ENCODE measurements at places on chromosomes 7 and 10.

GRCh38 chr10:80436446-80437098 lies 17.5 kb upstream of the TSPAN14 start:
- DNase-seq = no peak

- no peak for DNase-seq
These were observed 64.4 kb upstream of the HECTD2 start for GRCh38 chr10:91345716-91346115.

DNA sequence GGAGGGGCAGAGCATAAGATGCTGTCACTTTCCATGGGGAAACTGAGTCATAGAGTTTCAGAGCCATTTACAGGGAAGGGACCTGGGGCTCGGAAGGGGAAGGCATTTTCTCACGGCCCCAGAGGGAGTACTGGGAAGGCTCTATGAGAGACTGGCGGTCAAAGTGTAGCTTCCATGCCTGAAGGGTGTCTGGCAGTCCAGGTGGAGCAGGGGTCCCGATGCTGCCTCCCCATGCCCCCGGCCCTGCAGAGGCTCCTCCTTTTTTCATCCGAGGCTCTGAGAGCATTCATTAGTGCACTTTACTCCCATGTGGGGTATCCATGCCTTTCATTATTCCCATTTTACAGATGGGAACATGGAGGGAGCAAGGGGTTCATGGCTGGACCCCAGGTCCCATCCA lies 27.9 kb upstream of the PCBD1 start:
- DNase-seq = no peak

DNA sequence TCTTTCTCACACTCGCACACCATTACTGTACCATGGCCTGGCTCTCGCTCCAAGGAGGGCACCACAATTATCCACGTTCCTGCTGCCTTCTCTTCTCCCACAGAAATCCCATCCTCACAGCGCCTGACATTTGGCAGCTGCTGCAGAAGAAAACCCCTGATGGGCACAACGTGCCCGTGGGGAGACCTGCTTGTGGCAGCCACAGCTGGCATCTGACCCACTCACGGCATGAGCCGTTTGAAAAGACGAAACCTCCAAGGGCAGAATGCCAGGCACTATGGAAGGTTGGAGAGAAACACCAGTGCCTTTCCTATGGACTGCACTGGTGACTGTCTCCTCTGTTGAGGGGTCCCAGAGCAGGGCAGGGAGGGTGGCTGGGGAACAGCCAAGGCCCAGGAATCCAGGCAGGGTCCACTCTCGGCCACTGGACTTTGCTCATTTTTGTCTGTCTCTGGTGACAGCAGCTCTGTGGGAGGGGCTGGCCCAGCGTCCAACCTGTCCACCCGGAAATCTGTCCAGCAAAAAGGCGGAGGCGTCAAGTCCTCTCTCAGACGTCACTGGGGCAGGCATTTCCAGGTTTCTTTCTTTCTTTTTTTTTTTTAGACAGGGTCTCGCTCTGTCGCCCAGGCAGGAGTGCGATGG lies 61.0 kb upstream of the MKRN1 start:
- DNase-seq = no peak

DNA sequence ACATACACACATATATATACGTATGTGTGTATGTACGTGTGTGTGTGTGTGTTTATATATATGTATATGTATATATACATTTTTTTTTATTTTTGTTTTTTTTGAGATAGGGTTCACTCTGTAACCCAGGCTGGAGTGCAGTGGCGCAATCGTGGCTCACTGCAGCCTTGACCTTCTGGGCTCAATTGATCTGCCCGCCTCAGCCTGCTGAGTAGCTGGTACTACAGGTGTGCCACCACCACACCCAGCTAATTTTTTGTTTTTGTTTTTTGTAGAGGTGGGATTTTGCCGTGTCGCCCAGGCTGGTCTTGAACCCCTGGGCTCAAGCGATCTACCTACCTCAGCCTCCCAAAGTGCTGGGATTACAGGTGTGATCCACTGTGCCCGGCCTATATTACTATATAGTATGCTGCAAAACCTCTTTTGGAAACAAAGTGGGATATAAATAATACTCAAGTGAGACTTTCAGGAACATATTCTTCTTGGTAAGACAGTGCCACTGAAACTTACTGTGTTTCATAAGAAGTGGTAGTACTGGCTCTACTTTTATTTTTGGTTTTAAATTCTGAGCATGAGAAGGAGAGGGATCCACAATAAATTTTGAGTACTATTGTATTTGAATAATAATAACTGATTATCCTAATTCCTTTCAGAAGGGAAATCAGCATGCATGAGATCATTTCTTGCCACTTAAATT lies 51.0 kb downstream of the MLLT10 start:
- no peak for DNase-seq

DNA sequence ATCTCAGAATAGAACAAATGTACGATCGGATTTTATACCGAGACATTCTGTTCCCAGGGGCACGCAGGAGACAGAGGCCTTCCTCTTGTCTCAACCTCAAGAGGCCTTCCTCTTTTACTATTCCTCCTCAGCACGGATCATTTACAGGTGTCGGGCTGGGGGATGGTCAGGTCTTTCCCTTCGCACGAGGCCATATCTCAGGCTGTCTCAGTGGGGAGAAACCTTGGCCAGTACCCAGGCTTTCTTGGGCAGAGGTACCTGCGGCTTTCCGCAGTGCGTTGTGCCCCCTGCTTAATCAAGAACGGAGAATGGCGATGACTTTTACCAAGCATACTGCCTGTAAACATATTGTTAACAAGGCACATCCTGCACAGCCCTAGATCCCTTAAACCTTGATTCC lies 44.2 kb downstream of the FANK1 start:
- no peak for DNase-seq

- DNase-seq = no peak
These were observed 1.3 kb upstream of the MINPP1 start for GRCh38 chr10:87503401-87503800.

DNA sequence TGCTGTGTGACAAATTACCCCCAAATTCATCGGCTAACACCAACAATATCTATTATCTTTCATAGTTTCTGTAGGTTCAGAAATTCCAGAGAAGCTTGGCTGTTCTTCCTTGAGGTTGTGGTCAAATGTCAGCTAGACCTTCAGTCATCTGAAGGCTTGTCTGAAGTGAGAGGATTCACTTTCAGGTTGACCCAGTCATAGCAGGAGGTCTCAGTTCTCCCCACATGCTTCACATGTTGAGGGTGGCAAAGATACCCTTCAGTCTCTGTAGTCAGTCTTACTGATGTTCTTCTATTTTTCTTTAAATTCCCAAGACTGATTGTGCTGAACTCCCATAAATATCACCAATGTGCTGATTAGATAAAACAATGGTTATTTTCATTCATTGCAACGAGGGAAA lies 1692.0 kb downstream of the REEP3 start:
- no peak for DNase-seq

- no peak for DNase-seq
These were observed 534.3 kb downstream of the GRM8 start for GRCh38 chr7:126718419-126718818.

GRCh38 chr7:50664937-50665336 lies 99.7 kb upstream of the DDC start:
- DNase-seq = no peak

- DNase-seq = no peak
These were observed 179.3 kb downstream of the HECW1 start for GRCh38 chr7:43291789-43292188.

GRCh38 chr10:110363572-110364411 lies 59.1 kb upstream of the SMNDC1 start:
- peak; percentile 38 for DNase-seq

DNA sequence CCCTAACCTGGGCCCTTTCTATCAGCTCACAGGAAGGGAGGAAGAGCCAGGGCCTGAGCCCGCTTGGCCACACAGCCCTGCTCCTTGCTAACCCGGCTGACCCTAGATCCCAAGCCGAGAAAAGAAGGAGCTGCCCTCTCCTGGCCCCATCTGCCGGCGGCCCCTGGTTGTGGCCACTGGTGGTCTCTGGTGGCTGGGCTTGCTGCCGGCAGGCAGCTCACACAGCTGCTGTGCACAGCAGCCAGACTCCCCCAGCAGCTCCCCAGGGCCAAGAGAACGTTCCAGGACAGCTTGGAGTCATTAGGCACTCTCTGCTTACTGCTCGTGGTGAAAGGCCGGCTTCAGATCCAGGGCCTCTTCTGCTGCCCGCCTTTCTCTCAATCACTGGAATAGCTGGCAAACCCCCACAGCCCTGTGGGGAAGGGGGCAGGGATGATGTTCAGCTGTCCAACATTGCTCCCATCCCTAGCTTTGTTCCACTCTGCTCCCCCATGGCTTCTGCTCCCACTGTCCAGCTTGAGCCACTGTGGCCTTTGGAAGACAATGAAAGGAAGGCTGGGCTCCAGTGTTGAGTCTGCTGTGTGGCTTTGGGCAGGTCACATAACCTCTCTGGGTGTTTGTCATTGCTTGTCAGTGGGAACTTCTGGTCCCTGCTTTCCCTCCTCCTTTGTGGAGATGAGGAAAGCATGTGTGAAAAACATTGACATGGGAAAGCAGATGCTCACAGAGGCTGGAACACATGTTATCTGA lies 35.4 kb upstream of the COL13A1 start:
- no peak for DNase-seq

DNA sequence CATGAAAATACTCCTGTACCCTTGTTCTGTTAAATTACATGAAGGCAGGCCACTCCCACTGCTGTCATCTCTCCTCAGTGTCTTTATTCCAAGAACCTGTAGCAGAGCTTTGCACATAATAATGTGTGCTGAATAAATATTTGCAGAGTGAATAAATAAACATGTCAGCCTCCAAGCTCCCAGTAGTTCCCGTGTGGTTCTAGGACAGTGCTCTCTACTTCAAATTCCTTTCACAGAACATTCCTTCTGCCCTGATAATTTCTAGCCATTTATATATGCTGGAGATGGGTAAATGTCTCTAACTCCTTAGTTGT lies 20.3 kb upstream of the HYAL4 start:
- no peak for DNase-seq

DNA sequence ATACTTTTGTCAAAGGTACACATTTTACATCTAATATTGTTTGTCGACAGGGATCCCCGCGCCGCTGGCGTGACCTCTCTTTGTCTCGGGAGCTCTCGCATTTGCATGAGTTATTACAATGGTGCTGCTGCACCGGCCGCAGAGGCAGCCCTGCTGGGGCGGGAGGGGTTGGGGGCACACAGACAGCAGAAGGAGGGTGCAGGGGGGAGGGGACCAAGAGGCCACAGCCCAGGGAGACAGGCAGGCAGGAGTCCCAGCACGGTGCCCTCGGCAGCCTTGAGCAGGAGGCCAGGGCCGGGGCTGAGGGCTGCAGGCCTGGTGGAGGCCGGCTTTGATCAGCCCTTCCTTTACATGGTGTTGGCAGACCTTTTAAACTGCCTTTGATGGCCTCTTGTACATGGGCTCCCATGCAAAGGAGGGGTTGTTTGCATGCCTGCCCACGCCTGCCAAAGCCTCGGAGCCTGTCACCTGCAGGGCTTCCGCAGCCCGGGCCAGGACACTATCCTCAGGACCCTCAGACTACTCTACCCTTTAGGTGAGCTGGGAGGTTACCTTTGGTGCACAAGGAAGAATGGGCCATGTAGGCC lies 95.5 kb downstream of the EBF3 start:
- no peak for DNase-seq

DNA sequence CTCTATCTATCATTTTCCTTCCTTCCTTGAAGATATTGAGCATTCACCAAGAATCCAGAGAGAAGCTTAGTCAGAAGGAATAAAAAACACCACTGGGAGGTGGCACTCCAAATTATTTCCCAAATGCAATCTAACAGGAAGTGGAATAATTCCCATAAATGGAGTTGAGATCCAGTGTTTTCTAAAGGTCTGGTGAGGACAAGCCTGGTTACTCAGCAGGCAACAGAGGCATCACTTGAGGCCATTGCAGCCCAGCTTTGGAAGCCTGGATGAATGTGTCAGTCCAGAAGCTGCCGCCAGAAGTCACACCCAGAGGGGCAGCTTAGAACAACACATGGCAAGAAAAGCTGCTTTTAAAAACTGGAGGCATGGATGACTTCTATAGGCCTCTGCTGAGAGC lies 288.9 kb upstream of the KLF6 start:
- DNase-seq = no peak

DNA sequence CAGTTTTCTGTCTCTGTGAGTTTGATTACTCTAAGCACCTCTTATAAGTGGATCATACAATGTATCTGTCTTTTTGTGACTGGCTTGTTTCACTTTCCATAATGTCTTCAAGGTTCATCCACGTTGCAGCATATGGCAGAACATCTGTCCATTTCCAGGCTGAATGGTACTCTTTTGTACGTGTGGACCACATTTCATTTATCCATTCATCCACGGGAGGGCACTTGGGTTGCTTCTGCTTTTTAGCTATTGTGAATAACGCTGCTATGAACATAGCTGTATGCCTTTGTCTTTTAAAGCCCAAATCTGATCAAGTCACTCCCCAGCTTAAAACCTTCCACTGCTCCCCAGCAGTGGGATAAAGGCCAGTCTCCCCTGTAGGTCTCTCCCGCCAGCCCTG lies 31.5 kb downstream of the EGFR start:
- no peak for DNase-seq

GRCh38 chr10:76119036-76119435 lies 687.6 kb downstream of the LRMDA start:
- DNase-seq = no peak

DNA sequence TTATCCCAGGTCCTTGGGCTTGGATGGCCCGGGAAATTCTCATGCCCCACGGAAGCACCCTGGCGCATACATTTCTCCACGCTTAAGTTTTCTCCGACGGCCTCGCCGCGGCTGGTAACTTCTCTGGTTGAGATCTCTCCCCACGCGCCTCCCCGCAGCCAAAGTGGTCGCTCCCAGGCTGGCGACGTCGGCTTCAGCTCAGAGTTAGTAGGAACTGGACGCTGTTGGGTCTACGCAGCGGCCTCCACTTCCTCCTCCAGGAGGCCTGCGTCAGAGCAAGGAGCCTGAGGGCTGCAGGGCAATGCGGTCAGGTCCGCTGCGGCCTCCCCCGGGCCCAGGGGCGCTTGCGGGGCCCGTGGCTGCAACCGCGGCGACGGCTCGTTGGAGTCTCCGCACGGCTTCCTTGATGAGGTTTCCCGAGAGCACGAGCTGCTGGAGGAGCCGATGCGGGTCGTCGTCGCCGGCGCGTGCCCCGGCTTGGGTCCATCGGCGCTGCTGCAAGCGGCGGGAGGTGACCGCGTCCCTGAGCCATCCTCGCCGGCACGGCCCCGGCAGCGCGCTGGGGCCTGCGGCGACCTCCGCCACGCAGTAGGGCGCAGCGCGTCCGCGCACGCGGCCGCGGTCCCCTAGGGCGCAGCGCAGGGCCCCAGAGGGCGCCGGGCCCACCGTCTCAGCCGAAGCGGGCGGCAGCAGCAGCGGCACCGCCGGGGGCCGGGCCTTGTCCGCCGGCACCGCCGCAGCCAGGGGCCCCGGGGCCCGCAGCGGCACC lies 744 bp downstream of the FRAT2 start:
- DNase-seq = peak; percentile 65

DNA sequence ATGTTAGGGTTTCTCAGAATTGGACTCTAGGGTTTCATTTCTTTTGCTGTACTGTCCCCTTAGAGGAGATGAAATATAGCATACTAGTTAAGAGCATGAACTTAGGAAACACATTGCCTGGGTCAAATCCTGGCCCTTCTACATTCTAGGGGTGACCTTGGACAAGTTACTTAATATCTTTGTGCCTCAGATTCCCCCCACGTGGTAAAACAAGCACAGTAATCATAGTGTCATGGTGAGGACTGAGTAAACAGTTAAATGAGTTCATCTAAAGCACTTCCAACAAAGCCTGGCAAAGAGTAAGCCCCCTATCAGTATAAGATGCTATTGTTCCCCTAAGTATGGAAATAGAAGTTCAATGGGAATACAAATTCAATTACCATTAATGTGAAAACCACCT lies 5.1 kb downstream of the DPY19L1 start:
- no peak for DNase-seq

- DNase-seq = no peak
These were observed 49.0 kb upstream of the EN2 start for GRCh38 chr7:155408651-155409586.
